ENCODE measurements at places on chromosomes 5 and 9. TPM values are rescaled to one million over a fixed set of nuclear protein-coding genes. Genes with fewer than 3 reads are reported as not detected.
A peak's percentile ranks its signal among the peaks of the same experiment; 100 is the strongest.

- DNase-seq: peak; percentile 74
These were observed 28.7 kb downstream of the CDKN2A start for GRCh38 chr9:21965401-21965951.

The PCDHGC5 gene
- total RNA-seq: 6.3 TPM

The PCDHGB4 gene
- 10.1 TPM for total RNA-seq

DNA sequence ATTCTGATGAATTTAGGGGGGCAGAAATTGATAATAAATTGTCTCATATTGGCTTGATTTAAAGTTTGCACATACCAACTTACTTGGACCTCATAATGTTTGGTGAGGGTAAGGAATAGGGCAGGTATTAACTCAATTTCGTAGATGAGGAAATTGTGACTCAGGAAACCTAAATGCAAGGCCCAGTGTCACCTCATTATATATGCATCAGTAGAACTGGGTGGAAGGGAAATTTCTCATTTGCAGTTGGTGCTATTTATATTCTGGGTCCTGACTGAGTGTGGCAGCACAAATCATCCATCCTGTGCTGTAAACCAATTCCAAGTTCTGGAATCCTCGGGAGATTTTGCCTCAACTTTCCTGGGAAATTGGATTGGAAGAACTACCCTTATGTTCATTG is 103.0 kb downstream of the SPATA31D1 start:
- no peak for DNase-seq

DNA sequence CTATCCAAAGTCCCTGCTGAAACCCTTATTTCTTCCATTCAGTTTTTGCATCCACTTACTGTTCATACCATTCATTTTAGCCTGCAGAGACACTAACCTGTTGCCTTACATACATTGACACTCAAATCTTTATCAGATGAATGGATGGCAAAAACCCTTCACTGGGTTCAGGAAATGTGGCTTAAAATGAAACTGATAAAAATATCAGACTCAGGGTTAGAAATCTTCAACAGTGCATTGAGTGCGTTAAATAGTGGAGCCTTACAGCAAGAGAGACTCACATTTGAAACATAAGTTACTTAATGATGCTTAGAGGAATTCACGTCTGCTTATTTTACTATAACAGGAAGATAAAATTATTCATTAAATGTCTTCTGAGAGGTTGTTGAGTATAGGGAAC is 28.0 kb upstream of the BNC2 start:
- no peak for DNase-seq

- DNase-seq: no peak
These were observed 4.8 kb downstream of the OTP start for GRCh38 chr5:77633709-77634108.

The TXNDC8 gene
- total RNA-seq: not detected

The LPCAT1 gene
- total RNA-seq: 38.7 TPM

DNA sequence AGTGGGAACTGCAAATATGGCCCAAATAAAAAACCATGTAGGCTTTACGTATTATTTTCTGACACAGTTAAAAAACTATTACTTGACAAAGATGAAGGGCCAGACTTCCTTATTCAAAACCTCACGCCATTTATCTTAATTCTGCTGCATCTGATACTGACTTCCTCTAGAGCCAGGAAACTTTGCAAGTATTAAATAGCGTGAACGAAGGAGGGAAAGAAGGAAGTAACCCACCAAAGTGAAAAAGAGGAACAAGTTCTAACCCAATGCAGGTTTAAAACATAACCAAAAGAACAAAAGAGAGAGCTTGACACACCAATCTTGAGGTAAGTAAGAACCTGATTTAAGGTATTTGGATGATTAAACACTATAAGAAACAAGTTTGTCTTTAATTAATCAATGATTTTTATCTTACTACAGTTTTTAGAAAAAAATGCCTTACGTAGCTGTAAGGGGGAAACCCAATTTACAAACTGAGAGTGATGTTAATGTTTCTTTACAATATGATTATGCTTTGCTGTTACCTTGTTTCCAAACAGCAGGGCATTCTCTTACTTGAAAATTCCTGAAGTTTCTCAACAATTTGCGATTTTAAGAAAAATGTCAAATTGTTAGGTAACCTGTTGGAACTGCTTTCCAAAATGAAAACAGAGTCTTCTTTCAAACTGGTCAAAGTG is at the start of gene GAPT:
GAPT (plus strand) TSS at position 220 of the 677 bp plus-strand sequence. CDS start 3,102 bp downstream, outside the sequence.
- DNase-seq: no peak

The IFNK gene
- total RNA-seq: not detected

The AFAP1L1 gene
- total RNA-seq: 12.3 TPM

The FRMD3 gene
- 7.2 TPM for total RNA-seq

- DNase-seq: no peak
These were observed 469.5 kb downstream of the MAN2A1 start for GRCh38 chr5:110159202-110159601.

DNA sequence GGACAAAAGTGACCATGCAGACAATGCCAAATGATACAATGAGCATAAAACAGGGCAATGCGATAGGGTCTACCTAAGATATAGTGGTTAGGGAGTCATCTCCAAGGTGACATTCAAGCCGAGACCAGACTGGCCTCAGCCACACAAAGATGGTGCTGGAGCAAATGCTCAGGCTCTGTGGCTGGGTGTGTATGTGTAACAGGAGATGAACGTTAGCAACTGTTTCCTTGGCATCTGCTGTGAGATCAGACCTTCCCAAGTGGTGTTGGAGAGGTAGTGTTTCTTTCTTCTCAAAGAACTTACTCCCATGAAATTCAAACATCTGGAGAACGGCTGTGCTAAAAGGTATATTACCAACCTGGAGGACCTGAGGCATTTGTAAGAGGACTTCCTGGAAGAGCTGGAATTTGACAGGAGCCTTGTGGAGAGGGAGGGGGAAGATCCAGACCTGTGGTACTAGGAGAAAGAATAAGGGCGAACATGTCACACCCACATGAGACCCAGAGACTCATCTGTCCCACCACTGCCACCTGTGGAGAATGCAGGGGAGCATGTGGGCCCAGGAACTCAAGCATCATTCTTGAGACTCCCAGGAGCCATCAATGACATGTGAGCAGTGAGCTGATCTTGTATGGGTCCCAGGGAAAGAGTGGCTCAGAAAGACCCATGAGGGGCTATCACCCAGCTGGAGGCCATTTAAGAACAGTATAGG is 21.4 kb upstream of the ANXA6 start:
- no peak for DNase-seq

The TNC gene
- total RNA-seq: 1,047 TPM

- DNase-seq: no peak
These were observed 7.7 kb downstream of the LHFPL2 start for GRCh38 chr5:78640662-78641474.

DNA sequence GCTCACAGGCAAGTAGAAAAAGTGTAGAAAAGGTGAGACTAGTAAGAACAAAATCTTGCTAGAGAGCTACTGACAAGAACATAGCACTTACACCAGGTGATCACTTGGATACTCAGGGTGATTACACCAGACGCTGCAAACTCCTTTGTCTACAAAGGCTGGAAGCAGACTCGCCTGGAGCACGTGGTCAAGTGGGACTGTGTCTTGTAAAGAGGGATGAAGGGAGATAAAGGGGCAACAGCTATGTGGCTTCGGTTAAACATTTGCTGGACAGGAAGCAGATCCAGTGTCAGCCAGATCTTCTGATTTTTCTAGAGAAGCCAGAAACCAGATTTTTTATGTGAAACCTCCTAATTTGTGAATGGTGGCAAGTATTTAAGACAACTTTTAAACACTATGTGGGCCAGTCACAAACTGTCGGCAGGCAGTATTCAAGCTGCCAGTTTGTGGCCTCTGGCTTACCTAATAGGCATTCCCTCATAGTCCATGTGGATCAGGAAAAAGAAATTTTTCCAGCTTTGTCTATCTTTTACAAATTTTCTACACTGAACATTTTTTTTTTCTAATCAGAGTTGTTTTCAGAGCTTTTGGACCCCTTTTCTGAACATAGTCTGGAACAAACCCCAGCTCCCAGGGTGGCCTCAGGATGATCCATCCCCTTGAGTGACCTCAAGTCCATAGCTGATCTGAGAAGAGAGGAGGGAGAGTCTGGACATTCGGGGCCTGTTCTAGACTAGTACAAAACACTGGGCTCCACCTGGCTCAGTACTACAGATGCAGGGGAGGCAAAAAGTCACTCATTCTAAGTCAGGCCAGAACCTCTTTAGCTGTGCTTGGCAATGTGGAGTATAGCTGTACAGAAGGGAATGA is 262.9 kb downstream of the ARRDC3 start:
- DNase-seq: no peak

- no peak for DNase-seq
These were observed 76.6 kb downstream of the PTPDC1 start for GRCh38 chr9:94160594-94161501.

DNA sequence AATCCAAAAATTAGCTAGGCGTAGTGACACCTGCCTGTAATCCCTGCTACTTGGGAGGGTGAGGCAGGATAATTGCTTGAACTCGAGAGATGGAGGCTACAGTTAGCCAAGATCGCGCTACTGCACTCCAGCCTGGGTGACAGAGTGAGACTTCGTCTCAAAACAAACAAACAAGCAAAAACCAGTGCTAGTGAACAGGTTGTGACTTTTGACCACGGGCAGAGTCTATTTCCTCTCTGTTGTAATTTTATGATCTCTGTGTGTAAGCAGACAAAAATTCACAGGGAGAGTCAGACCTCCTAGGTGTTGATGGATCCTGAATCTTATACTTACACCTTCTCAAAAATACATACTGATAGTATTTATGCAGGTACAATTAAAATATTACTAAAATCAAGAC is 65.8 kb downstream of the SPEF2 start:
- no peak for DNase-seq

DNA sequence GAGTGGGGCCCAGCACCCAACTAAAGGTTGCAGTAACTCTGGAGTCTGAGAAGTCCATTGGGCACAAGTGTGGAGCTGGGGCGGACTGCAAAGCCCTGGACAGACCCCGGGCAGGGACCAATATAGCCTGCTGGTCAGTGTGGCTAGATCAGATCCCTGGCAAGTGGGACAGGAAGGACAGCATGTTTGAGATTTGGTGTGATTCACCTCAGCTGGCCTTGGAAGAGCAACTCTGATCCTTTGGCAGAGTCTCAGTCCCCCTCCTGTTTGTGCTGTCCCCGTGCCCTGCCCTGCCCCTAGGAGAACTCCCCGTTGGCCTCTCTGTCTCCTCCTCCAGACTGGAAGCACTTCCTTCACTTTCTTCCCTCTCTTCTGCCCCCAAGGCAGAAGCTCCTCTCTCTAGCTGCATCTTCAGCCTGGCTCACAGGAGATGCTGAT is 255.3 kb downstream of the FSTL4 start:
- DNase-seq: no peak
